ENCODE measurements at places on chromosomes 12 and 14.

DNA sequence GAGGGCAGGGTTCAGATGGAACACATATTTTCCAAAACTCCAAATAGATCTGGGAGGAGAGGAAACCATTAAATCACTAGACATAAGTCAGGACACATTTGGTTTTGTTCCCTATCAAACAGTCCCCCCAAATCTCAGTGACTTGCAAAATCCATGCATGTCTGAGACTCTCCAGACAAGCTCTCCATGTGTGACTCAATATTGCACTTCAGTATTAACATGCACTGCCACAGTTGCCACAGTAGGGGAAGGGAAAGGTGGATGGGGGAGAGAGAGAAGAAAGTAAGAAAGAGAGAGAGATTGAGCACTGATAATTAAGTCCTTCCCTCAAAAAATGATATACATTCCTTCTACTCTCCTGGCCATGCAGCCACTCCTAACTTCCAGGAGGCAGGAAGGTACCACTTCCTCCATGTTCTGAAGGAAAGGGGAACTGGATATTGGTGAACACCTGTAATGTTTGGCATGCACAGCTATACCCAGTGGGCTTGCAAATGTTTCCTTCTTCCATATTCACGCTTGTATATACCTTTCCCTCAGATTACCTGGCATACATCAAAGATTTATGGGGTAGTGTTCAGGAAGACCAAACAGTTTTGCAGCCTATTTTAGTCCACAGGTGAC is 310.0 kb downstream of the ZFP36L1 start:
- no peak overlapping the region for H3K27ac ChIP-seq
- no peak for DNase-seq
- H3K4me1 ChIP-seq: peaks cover 28% of the 10 kb centered on the region
- no peaks in the 10 kb centered on the region for H3K36me3 ChIP-seq

GRCh38 chr12:96919510-96920210 is 12.6 kb downstream of the NEDD1 start:
- no peaks in the 10 kb centered on the region for H3K27me3 ChIP-seq
- no peak overlapping the region for H3K27ac ChIP-seq
- peaks cover 60% of the 10 kb centered on the region for H3K36me3 ChIP-seq

DNA sequence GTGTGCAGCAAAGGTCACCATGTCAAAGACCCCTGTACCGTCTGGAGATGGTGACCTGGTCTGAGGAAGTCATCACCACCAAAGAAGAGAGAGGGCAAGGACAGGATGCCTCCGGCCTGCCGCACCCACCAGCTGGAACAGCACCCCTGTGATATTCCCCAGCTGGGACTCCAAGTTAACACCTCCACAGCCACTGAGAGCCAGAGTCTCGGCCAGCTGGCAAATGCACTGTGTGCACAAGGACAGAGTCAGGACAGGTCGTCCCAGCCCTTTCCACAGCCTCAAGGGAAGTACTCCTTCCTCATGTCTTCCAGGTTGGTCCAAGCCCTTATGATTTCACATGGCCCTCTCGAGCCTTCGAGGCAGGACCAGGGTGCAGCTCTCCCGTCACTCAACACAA is 19.3 kb upstream of the FKBP4 start:
- peaks cover 2% of the 10 kb centered on the region for H3K27me3 ChIP-seq
- no peak overlapping the region for H3K4me3 ChIP-seq
- no peak for DNase-seq
- H3K36me3 ChIP-seq: no peaks in the 10 kb centered on the region
- H3K4me1 ChIP-seq: no peaks in the 10 kb centered on the region
- no peak overlapping the region for H3K27ac ChIP-seq

- H3K36me3 ChIP-seq: no peaks in the 10 kb centered on the region
- no peaks in the 10 kb centered on the region for H3K4me1 ChIP-seq
- H3K27me3 ChIP-seq: no peaks in the 10 kb centered on the region
- H3K4me3 ChIP-seq: no peak overlapping the region
These were observed 74.0 kb upstream of the TCL1A start for GRCh38 chr14:95787941-95788340.

Measured in activated CD4-positive, alpha-beta memory T cell treated with anti-CD3 and anti-CD28 coated beads, Interleukin-2, amount 10 ng/mL, durations not matched to agents 7 days and 5 days (primary cell).